ENCODE measurements at places on chromosomes 2 and 18.

- peak; percentile 80 for DNase-seq
Measured at GRCh38 chr2:55153584-55154299, 78.4 kb downstream of the CLHC1 start.

DNA sequence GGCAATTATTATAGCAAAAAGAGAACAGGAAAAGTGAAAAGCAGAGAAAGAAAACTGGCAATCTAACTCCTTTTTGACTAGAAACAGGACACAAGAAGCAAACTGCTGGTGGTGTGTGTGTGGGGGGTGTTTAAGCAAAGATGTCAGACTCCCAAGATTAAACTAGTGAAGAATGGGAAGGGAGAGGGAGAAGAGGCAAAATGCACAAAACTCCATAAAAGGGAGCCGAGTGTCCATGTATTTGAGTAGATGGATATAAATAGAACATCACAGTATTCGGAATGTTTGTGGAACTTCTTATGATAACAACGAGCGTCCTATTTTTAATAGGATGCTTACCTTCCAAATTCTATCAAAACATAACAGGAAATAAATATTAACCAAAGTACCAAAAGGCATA lies 179.8 kb upstream of the TRIB2 start:
- DNase-seq: no peak

DNA sequence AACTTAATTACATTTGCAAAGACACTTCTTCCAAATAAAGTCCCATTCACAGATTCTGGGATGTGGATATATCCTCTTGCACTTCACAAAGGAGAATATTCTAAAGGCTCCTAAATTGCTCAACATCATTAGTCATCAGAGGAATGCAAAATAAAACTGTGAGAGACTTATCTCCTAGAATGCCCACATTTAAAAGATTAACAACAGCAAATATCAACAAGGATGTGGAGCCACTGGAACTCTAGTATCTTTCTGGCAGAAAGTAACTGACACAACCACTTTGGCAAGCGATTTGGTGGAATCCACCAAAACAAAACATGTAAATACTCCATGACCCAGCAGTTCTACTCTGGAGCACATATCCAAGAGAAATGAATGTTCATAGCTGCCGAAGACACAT lies 4.6 kb downstream of the NEU2 start:
- DNase-seq: peak; percentile 70

GRCh38 chr18:8957731-8958130 lies 144.8 kb upstream of the NDUFV2 start:
- DNase-seq: no peak

DNA sequence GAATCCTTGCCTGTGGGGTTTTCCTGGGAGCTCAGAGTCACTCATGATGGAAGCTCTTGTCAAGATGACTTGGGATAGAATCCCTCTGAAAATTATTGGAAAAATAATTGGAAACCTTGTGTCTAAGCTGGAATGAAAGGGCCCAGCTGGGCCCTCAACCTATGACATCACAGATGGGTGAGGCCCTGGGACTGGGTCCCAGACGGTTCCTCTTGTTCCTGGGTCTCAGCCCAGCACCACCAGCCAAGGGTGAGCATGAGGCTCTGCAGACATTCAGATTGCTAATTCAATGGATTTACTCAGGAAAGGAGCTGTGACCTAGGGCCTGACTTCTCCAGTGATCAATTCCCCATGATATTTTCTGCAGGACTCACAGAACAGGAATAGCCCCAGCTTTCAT lies 188.3 kb upstream of the MYT1L start:
- DNase-seq: no peak

- DNase-seq: no peak
Measured at GRCh38 chr2:9168821-9169221, 37.8 kb upstream of the ASAP2 start.

DNA sequence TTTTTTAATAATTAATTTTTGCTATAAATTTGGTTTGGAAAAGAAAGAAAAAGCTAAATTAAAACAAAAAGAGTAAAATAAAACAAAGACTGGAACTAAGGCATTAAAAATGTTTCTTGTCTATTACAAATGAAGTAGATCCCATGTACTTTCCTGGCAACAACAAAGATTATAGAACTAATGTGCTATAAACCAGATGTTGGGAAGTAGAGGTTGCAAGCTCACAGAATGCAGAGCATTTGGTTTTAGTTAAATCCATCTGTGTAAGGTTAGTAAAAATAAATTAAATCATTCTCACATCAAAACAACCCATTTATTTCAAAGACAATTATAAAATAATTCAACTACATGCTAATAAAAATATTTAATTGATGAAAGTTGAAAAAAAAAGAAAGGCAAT lies 157.2 kb upstream of the ZC3H15 start:
- no peak for DNase-seq

- DNase-seq: no peak
Measured at GRCh38 chr2:170139276-170139967, 38.5 kb upstream of the MYO3B start.

DNA sequence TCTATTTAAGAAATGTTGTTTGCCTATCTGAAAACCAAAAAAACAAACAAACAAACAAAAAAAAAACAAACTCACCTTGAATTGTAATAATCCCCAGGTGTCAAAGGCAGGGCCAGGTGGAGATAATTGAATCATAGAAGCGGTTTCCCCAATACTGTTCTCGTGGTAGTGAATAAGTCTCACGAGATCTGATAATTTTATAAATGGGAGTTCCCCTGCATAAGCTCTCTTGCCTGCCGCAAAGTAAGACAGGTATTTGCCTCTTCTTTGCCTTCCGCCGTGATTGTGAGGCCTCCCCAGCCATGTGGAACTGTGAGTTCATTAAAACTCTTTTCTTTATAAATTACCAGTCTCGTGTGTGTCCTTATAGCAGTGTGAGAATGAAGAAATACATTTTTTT lies 1180.7 kb upstream of the CRIM1 start:
- no peak for DNase-seq
